ENCODE measurements at places on chromosomes 5 and 9. TPM values are rescaled to one million over a fixed set of nuclear protein-coding genes. Genes with fewer than 3 reads are reported as not detected.

Gene SLC4A9
- not detected for total RNA-seq

Gene PRLR
- not detected for total RNA-seq

Gene PRR16
- total RNA-seq, result not detected

Gene SLC6A3
- total RNA-seq, result 0.17 TPM

Gene EDIL3
- 0.16 TPM for total RNA-seq

Gene ZFP37
- 1.3 TPM for total RNA-seq

Gene LCNL1
- total RNA-seq, result not detected

Gene ENTREP1
- total RNA-seq, result 0.58 TPM

Gene PCDHGB6
- total RNA-seq, result 0.12 TPM

Gene PRPF4
- total RNA-seq, result 61.8 TPM

Gene FRRS1L
- 0.15 TPM for total RNA-seq

Gene SPATA6L
- total RNA-seq, result 2.1 TPM

Gene PRRX2
- 5.2 TPM for total RNA-seq

Gene STK32A
- 0.33 TPM for total RNA-seq

Gene SH2D3C
- 0.17 TPM for total RNA-seq

Gene GRPEL2
- total RNA-seq, result 10.0 TPM

Gene CERCAM
- 36.1 TPM for total RNA-seq
